Stimulated activated CD8-positive, alpha-beta memory T cell treated with anti-CD3 and anti-CD28 coated beads, Interleukin-15, amount 100 ng/mL, for 4 hours (primary cell): ENCODE measurements at places on chromosomes 16 and 17.

DNA sequence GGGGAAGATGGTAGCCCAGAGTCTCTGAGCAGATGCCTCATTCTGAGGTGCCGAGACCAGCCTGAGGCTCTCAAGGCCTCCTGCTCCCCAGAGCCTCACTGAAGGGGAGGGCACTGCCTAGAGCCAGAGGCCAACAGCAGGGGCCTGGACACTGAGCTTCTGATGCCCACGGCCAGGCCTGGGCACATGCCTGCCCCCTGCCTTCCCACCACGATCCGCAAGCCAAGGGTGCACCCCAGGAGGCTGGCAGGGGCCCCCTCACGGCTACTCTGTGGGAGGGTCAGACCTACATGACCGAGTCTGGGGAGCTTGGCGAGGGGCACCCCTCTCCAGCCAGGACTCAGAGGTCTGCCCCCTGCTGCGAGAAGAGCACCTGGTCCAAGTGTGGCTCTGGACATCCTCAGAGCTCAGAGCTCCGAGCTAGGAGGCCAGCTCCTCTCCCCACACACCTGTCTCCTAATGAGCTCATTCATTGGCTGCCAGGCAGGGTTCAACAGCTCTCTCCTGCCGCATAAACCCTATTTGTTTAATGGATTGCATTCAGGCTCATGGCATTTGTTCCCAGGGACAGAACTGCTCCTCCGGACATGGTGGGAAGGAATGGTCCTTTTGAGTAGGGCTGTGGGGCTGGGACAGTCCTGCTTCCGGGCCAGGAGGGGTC, 13.9 kb downstream of the OTOP3 start:
- no peak for DNase-seq

DNA sequence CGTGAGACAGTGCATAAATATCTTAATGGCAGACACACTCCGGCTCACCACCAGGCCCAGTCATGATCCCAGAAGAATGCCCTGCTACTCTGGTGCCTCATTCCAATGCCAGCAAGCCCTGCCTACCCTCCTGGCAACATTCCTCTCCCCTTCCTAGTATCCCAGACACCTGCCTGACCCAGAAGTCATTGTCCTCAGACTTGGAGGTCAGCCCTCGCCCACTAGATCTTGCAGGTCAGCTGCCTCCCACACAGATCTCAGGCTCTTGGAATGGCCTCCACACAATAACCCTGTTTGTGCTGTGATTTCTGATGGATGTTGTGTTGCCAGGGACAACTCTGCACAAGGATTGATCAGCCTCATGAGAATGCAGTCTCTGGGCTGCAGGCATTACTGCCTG, 1.8 kb upstream of the TEX2 start:
- DNase-seq, result no peak

GRCh38 chr17:68579194-68579927, 21.8 kb downstream of the FAM20A start:
- DNase-seq, result no peak

DNA sequence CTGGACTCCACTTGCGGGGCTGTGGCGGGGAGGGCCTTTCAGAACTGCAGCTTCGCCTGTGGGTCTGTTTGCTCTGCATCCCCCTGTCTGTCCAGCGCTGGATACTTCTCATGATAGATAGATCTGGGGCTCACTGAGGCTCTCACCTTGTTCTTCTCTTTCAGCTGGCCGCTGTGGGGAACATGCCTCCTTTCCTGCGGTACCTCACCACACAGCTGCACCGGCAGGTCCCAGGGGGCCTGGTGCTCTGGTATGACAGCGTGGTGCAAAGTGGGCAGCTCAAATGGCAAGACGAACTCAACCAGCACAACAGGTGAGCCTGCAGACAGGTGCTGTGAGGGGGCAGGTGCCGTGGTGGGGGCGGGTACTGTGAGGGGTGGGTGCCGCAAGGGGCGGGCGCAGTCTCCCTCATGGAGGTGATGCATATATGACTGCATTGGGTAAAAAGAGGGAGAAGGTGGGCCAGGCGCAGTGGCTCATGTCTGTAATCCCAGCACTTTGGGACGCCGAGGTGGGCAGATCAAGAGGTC, 6.2 kb downstream of the ENGASE start:
- no peak for DNase-seq

GRCh38 chr17:3817851-3818605, 17.0 kb upstream of the ITGAE start:
- no peak for DNase-seq
